ENCODE measurements at places on chromosomes 7 and 10. TPM values are rescaled to one million over a fixed set of nuclear protein-coding genes. Genes with fewer than 3 reads are reported as not detected.

GRCh38 chr10:115417585-115418265 is 324.6 kb downstream of the ATRNL1 start:
- no peaks in the 10 kb centered on the region for H3K27me3 ChIP-seq
- no peak overlapping the region for H3K4me3 ChIP-seq
- no peak overlapping the region for H3K27ac ChIP-seq

DNA sequence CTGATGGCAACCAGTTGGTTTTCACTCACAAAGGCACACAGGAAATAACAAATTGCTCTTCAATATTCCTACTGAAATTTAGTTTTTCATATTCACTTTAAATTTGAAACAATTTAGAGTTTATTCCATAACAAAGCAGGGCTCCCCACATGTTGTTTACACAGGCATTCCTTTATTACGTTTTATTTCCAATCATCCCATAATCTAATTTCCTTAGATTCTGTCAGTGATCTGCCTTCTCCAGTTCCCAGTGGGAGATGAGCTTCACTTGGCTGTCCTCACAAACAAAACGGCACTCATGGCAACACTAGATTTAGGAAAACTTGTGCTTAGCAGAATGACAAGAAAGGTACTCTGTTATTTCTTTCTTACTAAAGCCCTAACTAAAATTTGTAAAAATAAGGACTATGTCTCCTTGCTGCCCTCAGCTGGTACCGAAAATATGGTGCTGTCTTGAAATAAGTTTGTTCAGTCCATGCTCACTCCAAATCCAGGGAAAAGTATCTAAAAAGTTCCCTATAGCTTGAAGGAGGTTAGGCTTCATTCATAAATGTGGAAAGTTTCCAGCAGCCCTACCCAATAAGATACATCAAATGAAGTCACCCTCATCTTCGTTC is 23.0 kb downstream of the PHYH start:
- DNase-seq: no peak
- H3K27me3 ChIP-seq: no peaks in the 10 kb centered on the region
- peaks cover 2% of the 10 kb centered on the region for H3K4me1 ChIP-seq
- H3K36me3 ChIP-seq: peaks cover 3% of the 10 kb centered on the region
- H3K4me3 ChIP-seq: no peak overlapping the region
- H3K27ac ChIP-seq: no peak overlapping the region

GRCh38 chr10:113284635-113285034 is 268.2 kb upstream of the HABP2 start:
- H3K4me3 ChIP-seq: no peak overlapping the region
- no peaks in the 10 kb centered on the region for H3K27me3 ChIP-seq
- H3K4me1 ChIP-seq: no peaks in the 10 kb centered on the region
- DNase-seq: no peak
- H3K27ac ChIP-seq: no peak overlapping the region
- no peaks in the 10 kb centered on the region for H3K36me3 ChIP-seq

Gene ALOX5
- total RNA-seq: 0.60 TPM

GRCh38 chr10:62616885-62617590 is 187.5 kb upstream of the ADO start:
- DNase-seq: peak; percentile 25
- peaks cover 51% of the 10 kb centered on the region for H3K4me1 ChIP-seq
- H3K27ac ChIP-seq: no peak overlapping the region
- H3K36me3 ChIP-seq: no peaks in the 10 kb centered on the region

DNA sequence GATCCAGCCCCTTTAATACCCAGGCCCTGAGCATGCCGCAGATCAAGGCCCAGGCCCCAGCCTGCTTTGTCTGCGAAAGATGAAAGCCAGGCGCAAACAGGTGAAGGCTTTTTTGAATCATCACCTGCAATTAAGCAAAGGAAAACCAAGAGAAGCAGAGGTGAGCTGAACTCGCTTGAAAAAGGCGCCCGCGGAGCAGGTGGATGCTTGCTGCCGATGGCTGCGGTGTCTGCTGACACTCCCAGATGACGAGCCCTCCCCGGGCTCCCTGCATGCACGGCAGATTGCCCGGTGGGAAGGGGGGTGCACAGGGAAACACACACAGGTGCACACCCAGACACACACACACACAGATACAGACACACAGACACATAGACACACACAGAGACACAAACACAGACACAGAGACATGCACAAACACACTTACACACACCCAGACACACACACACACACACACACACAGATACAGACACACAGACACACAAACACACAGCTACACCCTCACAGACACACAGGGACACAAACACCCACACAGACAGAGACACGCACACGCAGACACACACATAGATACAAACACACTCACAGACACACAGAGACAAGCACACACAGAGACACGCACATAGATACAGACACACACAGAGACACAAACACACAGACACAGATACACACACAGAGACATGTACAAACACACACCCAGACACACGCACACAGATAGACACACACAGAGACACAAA is 142.6 kb upstream of the RNF32 start:
- H3K27me3 ChIP-seq: peaks cover 1% of the 10 kb centered on the region
- DNase-seq: no peak
- H3K4me1 ChIP-seq: no peaks in the 10 kb centered on the region
- H3K27ac ChIP-seq: no peak overlapping the region
- no peak overlapping the region for H3K4me3 ChIP-seq
- H3K36me3 ChIP-seq: no peaks in the 10 kb centered on the region

DNA sequence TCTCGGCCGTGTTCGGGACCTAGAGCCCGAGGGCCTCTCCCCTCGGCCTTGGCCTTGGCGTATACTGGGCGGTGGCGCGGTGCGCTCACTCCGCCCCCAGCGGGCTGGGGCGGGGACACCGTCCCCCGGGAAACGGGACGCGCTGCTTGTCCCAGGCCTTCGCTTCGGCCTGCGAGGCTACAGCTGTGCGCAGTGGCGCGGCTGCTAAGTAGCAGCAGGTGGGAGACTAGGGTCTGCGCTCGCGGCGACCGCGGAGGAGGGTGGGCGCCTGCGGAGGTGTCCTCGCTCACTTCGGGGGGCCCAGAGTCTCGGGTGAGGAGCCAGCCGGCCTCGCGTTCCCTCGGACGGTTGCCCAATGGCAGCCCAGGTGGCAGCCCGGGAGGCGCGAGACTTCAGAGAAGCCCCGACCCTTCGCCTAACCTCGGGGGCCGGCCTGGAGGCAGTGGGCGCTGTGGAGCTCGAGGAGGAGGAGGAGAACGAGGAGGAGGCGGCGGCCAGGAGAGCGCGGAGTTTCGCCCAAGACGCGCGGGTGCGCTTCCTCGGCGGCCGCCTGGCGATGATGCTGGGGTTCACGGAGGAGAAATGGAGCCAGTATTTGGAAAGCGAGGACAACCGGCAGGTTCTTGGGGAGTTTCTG is at the start of gene DNAH11:
Gene DNAH11, plus strand, starts transcription at position 149 of the 637 bp plus-strand sequence. Its CDS starts 207 bp downstream, at position 356.
- peaks cover 3% of the 10 kb centered on the region for H3K4me1 ChIP-seq
- H3K27me3 ChIP-seq: peaks cover 52% of the 10 kb centered on the region
- H3K27ac ChIP-seq: no peak within 1 kb of the TSS
- DNase-seq: peak; percentile 32

GRCh38 chr10:1114719-1115606 is 58.8 kb downstream of the WDR37 start:
- peak overlapping the region; percentile 20 for H3K27ac ChIP-seq
- no peak overlapping the region for H3K4me3 ChIP-seq
- no peaks in the 10 kb centered on the region for H3K27me3 ChIP-seq
- H3K4me1 ChIP-seq: peaks cover 42% of the 10 kb centered on the region
- peaks cover 76% of the 10 kb centered on the region for H3K36me3 ChIP-seq

- peaks cover 7% of the 10 kb centered on the region for H3K4me1 ChIP-seq
- peaks cover 58% of the 10 kb centered on the region for H3K27me3 ChIP-seq
- no peak for DNase-seq
- no peak overlapping the region for H3K4me3 ChIP-seq
- H3K36me3 ChIP-seq: no peaks in the 10 kb centered on the region
Measured at GRCh38 chr7:106357675-106358074, 72.9 kb upstream of the NAMPT start.

All from activated CD8-positive, alpha-beta T cell treated with anti-CD3 and anti-CD28 coated beads for 36 hours (primary cell).